ENCODE measurements at places on chromosomes 2 and 18.

GRCh38 chr2:12637754-12638153, 79.0 kb upstream of the TRIB2 start:
- no peak for DNase-seq

DNA sequence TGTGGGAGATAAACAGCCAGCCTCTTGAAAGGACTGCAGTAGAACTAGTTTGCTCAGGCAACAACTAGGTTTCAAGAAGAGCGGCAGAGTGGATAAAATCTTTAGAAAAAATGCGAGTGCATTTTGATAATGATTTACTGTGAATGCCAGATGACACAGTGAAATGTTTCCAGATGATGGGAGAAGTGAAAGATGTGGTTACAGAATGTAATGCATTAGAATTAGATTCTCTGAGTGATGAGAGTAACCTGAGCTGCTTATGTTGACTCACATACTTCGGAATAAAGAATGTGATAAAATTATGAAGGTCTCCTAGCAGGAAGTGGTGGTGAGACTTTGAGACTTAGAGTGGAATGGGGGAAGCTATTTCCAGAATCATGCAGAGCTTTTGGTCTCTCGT, 184.3 kb downstream of the GULP1 start:
- DNase-seq = peak; percentile 49

DNA sequence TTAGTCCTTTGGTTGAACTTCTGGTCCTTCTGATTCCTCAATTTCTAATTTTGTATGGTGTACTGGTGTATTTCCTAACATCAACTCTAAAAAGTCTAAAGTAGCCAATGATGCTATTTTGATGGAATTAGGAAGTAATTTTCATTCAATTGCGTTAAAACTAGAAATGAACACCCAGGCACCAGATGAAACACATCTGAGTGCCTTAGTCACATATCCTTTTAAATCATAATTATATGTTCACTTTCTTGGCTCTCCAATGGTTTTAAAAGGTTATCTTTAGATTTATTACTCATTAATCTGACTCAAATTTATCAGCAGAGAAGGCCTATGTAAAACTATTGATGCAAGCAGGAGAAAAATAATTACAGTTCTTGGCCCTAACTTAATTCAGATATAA, 119.7 kb downstream of the GAREM1 start:
- DNase-seq = no peak

GRCh38 chr18:58505181-58505580, 123.7 kb downstream of the ALPK2 start:
- no peak for DNase-seq

DNA sequence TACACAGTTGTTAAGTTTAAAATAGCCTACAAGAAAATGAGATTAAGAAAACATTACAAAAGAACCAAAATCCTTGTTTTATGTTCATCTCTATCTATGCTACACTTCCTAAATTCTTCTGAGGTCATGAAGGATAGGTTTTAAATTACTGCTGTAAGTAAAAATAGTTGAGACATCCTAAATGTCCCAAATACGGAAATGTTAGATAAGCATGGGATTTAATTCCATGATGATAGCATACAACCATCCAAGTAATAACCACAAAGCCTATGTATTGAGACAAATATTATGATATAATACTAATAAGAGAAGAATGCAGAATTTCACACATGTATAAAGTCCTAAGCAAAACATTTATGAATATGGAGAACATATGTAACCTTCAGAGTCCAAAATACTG, 34.1 kb downstream of the PIEZO2 start:
- no peak for DNase-seq

GRCh38 chr18:27921904-27922751, 254.8 kb downstream of the CDH2 start:
- DNase-seq = peak; percentile 77

DNA sequence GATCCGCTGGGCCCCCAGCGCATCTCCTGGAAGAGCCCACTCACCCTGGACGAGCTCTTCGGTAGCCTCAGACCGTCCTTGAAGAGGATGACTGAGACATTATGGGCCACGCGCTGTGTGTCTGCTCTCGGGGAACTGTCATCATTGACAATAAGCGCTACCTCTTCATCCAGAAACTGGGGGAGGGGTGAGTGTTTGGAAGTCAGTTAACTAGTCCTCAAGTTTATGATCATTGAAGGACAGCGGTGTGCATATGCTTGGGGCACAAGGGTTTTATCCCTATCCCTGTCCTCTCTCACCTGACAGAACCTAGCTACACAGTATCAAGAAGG, 586 bp downstream of the STK16 start:
- DNase-seq = no peak

DNA sequence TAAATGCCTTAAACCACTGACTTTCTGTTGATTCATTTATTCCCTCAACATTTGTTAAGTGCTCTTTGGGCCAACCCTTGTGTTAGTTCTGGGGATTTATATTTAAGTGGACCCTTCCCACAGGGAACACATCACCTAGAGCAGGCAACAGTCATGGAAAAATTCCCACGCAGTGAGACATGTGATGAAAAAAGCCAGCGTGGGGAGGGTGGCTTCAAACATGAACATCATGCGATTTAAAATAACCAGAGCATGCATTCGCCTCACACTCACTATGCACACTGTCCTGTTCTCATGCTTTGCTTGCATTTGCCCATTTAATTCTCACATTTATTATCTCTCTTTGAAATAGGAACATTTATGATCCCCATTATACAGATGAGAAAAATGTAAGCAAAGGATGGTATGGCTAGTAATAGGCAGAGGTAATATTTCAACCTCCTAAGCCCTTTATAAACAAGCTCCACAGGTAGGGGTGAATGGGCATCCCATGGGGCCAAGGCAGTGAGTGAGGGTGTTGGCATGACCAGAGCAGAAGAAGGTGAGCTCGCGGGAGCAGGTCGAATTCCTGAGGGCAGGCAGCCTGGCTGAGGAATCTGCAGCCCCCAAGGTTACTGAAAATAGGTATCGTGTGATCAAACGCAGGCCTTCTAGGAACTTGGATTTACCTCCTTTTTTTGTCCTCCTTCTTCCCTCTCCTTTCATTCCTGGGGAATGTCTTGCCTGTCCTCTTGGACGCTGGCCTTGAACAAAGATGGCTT, 297.8 kb downstream of the MYCN start:
- no peak for DNase-seq

DNA sequence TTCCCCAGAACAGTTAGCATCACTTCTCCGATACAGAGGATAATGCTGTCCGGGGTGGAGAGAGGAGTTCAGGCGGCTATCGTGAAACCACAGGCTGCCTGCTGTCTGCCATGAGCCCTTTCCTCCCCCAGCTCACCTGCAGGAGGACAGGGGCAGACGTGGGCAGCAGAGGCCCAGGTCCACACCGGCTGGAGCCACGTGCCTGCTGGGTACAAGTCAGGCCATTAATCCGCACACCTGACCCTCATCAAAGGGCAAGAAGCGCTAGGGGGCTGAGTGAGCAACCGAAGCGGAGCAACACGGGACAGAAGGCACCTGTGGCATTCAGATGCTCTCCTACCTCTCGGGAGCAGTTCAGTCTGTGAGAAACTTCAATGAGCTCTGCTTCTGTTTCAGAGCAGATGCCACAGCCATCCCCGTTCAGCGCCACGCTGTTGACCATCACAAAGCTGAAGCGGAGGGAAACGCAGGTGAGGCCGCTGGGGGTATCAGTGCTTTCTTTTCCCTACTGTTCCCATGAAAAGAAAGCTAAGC, 21.5 kb downstream of the MPPE1 start:
- DNase-seq = no peak

GRCh38 chr18:2002604-2003003, 568.7 kb downstream of the METTL4 start:
- no peak for DNase-seq

DNA sequence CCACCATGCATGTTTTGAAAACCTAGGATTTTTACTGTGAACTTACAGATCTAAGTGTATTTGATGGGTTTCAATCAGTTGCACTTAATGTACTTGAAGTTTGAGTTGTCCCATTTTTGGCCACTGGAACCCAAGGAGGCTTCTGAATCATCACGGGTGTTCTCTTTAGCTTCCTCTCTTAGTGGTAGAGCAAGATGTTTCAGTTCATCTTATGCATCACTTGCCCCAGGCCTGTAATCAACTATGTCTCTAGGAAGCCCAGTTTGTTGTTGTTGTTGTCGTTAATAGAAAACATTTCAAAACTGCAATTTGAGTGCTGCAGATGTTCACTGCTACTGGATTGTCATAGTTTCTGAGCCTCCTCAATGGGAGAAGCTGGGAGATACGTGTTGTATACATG, 97.0 kb downstream of the FHOD3 start:
- no peak for DNase-seq

- DNase-seq = no peak
Observed at GRCh38 chr2:138335036-138335435, 166.5 kb upstream of the SPOPL start.

- no peak for DNase-seq
Observed at GRCh38 chr2:162524192-162524591, 180.3 kb downstream of the GCA start.
